Lower lobe of right lung (tissue), 2 donors: ENCODE measurements at places on chromosomes 2 and 18.

GRCh38 chr2:147792966-147793617, 51.7 kb upstream of the ACVR2A start:
- DNase-seq = no peak

DNA sequence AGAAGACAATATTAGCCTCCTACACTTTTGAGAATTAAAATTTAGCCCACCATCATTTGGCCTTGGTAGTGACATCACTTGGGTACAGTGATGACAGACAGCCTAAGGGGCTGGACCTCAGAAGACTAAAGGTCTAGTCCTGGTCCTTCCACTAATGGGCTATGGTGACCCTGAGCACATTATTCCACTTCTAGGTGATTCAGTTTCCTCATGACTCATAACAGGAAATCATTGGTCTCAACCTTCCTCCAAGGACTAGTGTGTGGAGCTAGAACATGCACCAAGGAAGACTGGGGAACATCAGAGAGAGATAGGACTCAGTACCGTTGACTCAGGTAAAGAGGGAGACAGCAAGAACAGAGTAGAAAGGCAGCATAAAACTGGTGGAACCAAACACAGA, 64.0 kb downstream of the TFCP2L1 start:
- DNase-seq = no peak

DNA sequence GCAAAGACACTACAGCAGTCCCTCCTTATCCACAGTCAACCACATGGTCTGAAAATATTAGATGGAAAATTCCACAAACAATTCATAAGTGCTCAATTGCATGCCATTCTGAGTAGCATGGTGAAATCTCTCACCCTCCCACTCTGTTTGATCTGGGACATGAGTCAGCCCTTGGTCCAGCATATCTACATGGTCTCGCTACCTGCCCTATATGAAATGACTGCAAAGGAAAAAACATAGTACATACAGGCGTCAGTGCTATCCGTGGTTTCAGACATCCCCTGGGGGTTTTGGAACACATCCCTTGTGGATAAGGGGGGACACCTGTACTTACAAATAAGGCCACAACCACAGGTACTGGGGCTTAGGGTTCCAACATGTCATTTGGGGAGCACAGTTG, 73.7 kb downstream of the CABLES1 start:
- no peak for DNase-seq

DNA sequence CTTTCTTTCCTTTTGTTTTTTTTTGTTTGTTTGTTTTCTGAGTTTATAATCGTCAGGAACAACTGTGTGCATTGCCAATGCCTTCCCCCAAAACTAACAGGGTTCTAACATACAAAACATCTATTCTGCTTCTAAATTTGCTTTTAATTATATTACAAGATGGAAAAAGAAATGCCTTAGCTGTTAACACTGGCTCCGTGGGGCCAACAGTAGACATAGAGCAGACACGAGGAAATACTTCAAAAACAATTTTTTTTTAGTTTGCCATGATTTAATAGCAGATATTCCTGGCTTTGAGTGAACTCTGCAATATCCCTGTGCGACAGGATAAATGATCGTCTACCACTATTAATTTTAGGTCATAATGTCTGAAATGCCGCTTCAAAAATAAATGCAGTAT, 153.3 kb upstream of the HNRNPA3 start:
- DNase-seq = no peak

- DNase-seq = no peak
Measured at GRCh38 chr2:128270672-128271596, 47.7 kb downstream of the HS6ST1 start.

- DNase-seq = no peak
Measured at GRCh38 chr2:176193048-176193447, 4.6 kb downstream of the HOXD1 start.

DNA sequence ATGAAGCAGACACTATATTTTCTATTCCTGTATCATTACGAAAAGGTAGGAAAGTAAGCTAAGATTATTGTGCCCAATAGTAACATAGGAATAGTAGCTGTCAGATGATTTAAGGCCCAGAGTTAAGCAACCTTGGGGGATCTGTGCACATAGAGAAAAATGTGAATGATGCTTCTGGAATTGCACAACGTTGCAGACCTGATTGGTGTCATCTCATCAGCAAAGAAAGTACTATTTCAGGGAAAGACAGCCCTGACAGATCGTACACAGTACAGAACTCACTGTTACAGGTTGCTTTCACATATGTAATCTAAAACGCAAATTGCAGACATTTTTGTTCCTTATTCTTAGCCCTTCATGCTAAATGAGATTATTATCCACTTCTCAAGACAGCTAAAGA, 535.9 kb downstream of the TRIB2 start:
- DNase-seq = no peak

DNA sequence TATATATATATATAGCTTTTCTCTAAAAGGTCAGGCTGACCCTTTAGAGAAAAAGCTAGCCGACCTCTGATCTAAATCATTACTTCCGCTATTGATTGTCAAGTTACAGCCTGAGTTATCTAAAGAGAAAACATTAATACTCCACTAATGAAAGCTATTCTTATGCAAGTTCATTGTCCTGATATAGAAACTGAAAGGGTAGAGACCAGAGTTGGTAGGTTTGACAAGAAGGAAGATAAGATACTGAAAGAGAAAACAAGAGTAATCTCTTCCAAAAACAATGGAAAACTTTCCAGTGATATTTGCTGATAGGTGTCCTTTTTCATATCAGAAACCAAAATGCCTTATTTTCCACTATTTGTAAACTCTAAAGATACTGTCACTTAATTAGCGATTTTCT, 62.8 kb upstream of the SLC39A10 start:
- DNase-seq = no peak

DNA sequence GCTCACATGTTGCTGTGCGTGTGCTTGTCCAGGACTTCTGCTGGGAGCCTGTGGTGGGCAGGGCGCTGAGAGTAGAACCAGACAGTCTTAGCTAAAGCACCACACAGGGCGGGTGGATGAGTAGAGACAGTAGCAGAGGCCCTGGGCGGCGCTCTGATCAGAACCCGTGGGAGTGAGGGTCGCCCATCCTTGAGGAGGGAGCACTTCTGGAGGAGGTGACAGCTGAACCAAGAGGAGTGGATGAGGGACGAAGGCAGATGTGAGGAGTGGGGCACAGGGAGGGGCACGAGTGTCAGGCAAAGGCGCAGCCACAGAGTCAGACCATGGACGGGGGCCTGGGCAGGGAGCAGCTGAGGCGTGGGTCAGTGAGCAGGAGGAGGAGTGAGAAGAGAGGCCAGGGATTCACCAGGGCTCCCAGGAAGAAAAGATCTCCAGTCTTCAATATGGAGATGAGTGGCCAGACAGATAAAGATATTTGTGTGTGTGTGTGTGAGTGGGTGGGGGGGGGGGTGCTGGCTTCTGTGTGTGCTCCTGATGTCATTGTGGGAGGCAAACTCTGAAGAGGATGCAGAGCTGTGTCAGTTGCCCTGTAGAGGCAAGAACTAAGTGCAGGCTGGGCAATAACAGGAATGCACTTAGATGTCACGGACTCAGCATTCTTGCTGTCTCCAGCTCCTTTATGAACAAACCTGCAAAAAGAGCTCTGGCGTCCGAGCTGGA, 79.6 kb downstream of the TPO start:
- no peak for DNase-seq

DNA sequence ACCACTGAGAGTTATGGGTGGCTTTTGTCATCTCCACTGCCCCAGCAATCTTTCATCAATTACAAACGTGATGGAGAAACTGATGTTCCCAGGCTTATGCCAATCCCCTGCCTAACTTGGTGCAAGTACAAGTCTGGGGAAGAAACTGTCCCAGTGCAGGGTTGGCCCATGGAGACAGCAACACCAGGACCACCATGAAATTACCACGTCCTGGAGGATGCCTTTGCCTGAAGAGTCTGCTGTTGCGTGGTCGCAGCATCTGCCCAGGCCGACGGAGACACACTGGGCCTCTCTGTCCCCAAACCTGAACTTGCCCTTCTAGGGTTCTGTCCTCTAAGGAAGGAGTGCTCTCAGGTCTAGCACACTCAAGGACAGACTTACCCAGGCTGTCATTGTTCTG, 496.8 kb upstream of the RAB6C start:
- no peak for DNase-seq

DNA sequence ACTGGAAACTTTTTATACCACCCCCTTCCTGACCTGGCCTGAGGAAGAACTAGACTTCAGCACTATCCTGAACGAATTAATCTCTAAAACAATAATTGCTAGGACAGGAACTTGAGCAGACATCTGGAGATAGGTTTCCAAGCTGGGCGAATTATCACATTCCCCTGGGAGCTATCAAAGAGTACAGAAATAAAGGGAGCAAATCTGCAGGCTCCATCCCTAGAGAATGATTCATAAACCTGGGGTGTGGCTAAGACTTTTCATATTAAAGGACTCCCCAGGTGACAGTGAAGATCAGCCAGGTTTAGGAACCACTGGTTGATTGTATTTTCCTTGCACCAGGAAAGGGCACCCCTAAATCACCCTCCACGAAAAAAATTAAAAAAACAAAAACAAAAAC, 105.6 kb upstream of the NOL4 start:
- no peak for DNase-seq

DNA sequence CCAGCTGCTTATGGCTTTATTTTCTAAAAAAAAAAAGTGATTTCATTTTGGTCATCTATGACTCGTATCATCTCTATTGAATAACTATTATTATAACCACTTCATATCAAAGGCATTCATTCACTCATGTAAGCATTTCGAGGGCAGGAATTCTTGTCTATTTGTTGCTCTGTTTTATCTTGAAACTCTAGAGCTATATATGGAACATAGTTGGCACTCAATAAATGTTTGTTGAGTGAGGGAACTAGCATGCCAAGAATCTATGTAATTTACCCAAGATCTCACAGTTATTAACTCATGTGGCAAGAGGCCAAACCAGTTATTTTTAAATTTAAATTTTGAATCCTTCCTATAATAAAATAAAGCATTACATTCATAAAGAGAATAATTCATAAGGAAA, 470.1 kb downstream of the TMX3 start:
- DNase-seq = no peak

- no peak for DNase-seq
Measured at GRCh38 chr2:121976926-121977325, 221.5 kb downstream of the TSN start.

DNA sequence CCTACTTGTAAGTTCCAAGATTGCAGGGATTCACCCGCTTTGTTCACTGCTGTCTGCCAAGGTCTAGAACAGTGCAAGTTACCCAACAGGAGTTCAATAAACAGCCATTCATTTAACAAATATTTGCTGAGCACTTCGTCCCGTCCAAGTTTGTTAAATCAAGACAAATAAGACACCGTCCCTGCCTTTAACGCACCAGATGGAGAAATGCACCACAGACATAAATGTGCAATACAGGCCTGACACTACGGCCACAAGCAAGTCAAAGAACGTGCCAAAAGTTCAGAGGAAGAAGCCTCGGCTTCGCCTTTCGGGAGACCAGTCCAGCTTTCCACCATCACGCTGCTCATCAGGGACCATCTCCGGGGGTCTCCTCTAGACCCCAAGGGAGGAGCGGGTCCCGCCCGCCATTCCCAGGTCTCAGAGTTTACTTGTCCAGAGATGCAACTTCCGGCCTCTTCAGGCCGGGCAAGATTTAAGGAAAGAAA, 429 bp downstream of the C2orf76 start:
- DNase-seq = no peak

- no peak for DNase-seq
Measured at GRCh38 chr2:219687882-219688559, 60.6 kb downstream of the SLC4A3 start.

DNA sequence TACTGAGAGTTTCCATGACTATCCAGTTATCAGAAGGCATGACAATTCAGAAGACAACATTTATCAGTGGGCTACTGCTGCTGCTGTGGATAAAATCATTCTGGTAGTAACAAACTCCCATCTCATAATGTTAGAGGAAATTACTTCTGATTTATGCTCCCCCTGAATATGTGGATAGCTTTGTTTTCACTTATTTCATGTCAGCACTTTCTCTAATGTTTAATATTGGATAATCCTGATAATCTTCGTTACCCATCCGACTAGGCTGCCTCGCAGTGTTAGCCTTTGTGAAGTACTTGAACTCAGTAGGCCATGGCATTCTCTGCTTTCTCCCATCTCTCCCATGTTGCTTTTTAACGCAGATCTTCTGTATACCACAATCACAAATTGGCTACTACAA, 28.4 kb downstream of the COX7A2L start:
- no peak for DNase-seq

DNA sequence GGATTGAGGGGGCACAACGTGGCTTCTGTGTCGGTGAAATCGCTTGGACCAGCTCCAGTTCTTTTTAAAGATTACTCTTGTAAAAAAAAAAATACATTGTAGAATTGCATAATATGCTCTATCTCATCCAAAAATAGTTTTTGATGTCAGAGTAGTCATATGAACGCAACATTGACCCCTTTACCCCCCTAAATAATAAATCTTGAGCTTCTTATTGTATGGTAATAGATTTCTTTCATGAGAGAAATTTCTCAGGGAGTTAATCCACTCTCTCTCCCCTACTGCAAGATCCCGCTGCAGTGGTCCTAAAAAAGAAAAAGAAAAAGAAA, 50.2 kb upstream of the PAIP2B start:
- DNase-seq = no peak

GRCh38 chr18:7590826-7591560, 23.9 kb downstream of the PTPRM start:
- no peak for DNase-seq

DNA sequence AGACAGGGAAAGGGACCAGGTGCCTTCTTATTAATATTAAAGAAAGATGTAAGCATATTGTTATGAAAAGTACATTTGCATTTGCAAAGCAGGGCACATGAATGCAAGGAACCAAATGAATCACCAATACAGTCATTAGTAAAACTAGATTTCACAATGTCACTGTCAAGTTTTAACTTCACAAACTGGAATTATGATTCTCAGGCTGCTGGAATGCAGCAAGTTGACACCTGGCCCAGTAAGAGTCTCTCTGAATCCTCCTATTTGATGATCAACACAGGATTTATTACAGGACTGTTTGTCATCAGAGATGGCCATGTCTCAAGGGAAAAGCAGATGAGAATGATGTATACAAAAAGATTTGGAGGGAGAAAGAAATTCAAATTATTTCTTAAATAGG, 72.9 kb upstream of the STK39 start:
- DNase-seq = no peak

- DNase-seq = no peak
Measured at GRCh38 chr2:212970132-212970531, 181.3 kb downstream of the IKZF2 start.

DNA sequence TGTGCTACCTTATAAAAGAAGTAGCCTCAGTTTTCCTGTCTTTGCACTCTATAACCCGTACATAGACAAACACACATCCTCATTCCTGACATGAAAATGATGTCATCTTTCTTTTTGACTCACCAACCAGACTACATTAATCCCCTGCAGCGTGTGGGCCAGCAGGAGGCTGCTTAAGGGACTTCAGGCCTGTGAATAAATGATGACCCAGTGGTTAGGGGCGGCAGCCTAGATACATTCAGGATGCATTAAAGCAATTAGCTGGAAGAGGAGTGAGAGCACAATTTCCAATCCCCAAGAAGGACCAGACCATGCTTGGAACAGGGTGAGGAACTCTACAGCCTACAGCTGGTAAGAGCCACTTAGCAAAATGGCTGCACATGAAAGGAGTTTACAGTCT, 57.3 kb upstream of the KLF7 start:
- DNase-seq = no peak

GRCh38 chr2:112712903-112713584, 7.8 kb upstream of the NT5DC4 start:
- no peak for DNase-seq

GRCh38 chr2:71930049-71930681, 217.5 kb downstream of the CYP26B1 start:
- no peak for DNase-seq
